ENCODE measurements at places on chromosomes 2 and 18.

DNA sequence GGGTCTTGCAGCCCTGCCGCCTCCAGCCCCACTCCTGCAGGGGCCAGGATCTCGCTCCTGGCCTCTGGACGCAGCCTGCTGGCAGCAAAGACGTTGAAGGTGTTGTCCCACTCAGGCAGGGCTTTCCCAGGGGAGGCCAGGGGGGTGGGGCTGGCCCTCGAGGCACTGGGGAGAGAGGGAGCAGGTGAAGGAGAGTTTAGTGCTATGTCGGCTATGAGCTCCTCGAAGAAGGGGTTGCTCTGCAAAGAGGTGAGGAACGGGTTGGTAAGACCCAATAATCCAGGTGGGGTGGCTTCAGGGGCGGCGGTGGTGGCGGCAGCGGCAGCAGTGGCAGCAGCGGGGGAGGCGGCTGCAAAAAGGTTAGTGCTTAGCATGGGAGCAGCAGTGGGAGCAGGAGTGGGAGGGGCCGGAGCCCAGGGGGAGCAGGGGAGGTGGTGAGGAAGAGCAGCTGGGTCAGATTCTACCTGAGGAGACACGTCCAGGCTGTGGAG is 9.7 kb upstream of the SFXN5 start:
- DNase-seq: no peak

DNA sequence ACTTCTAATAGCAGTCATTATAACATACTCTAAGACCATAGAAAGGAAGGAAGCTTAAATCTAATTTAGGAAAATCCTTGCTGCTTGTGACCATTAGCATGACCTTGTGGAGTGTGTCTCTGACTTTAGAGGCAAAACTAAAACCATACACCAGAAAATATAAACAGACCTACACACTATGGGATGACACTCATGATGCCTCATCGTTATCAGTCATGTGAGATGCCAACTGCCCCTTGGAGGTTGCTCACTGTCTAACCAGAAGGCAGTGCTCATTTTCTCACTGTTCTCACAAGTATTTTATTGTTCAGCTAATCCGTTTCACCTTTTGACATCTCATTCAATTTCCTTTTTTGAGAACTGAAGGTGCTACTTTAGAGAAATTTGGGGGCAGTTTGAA is 376.9 kb downstream of the RND3 start:
- no peak for DNase-seq

- DNase-seq: no peak
Measured at GRCh38 chr2:26292646-26293045, 47.9 kb downstream of the HADHB start.

GRCh38 chr2:31429759-31430438 is 15.4 kb upstream of the XDH start:
- DNase-seq: no peak

GRCh38 chr18:10060469-10060782 is 146.6 kb downstream of the VAPA start:
- peak; percentile 21 for DNase-seq

DNA sequence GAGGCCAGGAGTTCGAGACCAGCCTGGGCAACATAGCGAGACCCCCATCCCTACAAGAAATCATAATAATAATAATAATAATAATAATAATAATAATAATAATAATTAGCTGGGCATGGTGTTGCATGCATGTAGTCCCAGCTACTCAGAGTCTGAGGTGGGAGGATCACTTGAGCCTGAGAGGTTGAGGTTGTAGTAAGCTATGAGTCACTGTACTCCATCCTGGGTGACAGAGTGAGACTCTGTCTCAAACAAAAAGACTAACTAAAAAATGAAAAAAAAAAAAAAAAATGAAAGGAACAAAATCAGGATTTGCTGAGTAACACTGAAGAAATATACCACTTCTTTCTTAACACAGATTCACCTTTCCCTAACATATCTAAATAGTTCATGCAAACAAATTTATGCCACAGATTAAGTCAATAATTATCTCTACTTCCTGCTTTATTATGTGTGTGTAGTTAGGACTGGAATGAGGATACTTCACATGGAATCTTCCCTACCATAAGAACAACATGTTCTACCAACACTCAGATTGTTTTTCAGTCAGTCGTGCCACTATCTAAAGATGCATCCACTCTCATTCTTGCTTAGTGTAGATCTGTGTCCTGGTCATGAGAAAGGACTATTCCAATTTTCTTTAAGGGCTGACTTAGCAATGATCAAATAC is 928.7 kb downstream of the SLC4A3 start:
- no peak for DNase-seq

- DNase-seq: peak; percentile 56
Measured at GRCh38 chr2:165575044-165575615, 105.6 kb downstream of the CSRNP3 start.

DNA sequence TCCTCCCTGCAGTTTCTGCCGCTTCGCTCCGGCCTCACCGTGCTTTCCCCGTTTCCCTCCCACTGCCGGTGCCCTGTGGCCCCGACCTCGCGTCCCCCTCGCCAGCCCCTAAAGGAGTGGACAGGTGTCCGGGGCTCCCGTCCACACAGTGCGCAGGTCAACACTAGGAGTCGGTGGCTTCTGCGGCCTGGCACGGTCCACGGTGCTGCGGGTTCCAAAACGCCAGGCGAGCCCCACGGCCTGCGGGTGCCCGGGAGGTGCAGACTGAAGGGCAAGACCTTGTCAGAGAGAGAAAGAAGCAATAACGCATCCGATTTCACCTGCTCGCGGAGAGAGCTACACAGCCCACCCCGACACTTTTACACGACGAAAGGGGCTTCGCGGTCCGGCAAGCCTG is 588.7 kb upstream of the SALL3 start:
- no peak for DNase-seq

DNA sequence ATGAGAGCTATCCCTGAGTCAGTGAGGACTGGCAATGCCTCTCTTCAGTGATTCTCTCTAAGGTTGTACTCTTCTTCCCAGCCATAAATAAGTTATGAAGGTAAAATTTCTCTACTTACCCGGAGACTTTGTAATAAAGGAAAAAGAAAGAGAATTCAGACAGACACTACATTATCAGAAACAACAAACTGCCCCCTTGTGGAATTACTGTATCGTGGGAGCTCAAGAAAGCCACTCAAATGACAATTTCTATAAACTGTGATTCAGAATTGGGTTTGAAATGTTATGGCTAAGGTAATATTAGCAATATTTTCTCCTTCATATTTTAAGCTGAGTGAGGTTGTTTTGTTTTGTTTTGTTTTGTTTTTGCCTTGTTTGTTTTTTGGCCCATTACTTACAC is 155.8 kb upstream of the TANK start:
- no peak for DNase-seq

DNA sequence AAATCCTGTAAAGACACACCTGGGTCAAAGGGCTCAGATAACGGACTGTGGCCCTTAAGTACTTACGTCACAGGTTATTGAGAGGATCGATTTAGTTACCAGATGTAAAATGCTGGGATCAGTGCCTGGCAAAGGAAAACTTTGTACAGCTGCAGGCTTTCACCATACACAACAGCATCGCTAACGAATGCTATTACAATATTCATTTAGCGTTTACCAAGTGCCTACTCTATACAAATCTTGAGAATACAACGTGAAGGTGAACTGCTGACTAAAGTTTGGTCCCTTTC is 619 bp upstream of the MSH6 start:
- no peak for DNase-seq
